Endodermal cell (in vitro differentiated cells): ENCODE measurements at places on chromosomes 5 and 9. TPM values are rescaled to one million over a fixed set of nuclear protein-coding genes. Genes with fewer than 3 reads are reported as not detected.

GRCh38 chr9:36187414-36187813 is 3.3 kb upstream of the CLTA start:
- DNase-seq = no peak

DNA sequence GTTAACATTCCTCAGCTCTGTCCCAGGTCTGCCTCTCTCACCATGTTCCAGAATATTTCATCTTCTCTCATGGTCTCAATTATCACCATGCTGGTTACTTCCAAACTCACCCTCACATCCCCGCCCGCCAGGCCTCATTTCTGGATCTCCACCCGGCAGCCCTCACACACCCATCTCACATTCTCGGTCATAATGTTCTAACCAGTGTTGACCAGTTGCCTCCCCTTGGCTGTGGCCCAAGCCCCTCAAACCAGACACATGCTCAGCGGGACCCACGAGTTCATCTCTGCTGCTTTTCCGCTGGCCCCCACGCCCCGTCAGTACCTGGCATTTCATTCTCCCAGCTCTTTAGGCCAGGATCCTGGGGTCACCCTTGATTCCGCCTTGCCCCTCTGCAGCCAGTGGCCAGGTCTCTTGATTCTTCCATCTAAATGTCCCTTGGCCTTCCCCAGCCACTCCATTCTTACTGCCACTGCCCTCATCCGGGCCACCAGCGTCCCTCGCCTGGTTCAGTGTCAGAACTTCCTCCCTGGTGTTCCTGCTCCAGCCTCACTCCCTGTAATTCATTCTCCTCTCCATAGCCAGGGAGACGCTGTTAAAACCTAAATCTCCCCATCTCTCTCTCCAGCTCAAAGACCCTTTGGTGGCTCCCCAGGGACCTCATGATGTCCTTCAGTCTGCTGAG is 141.7 kb downstream of the MVB12B start:
- DNase-seq = no peak

GRCh38 chr5:111461255-111461671 is 51.1 kb downstream of the STARD4 start:
- peak; percentile 80 for DNase-seq

DNA sequence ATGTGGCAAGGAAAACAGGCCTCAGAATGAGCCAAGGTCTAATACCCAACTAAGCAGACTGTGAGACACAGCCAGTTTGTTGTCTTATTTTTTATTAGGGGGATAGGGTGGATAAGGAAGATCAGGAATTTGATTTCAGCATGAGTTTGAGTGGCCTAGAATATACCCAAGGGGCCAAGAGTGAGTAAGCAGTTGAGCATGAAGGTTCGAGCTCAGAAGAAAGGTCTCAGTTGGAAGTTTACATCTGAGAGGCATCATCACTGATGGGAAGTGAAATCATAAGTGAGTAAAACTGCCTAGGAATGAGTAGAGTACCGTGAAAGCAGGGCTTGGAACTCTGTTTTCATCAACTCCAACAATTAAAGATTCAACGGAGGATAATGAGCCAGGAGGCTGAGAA is 12.6 kb downstream of the PSMD5 start:
- DNase-seq = no peak

- DNase-seq = no peak
Observed at GRCh38 chr5:153491038-153491744, 721 bp downstream of the GRIA1 start.

- no peak for DNase-seq
Observed at GRCh38 chr5:156892223-156892622, 42.1 kb downstream of the PPP1R2B start.

Gene SPINK13
- total RNA-seq = not detected in 3 replicates

Gene KCNV2
- total RNA-seq = 2.0 TPM in 2 replicates
